GM23248 (cell line): ENCODE measurements at places on chromosomes 2 and 18. TPM values are rescaled to one million over a fixed set of nuclear protein-coding genes. Genes with fewer than 3 reads are reported as not detected.
A peak's percentile ranks its signal among the peaks of the same experiment; 100 is the strongest.

GRCh38 chr18:45521777-45522176, 93.5 kb upstream of the SLC14A2 start:
- H3K27ac ChIP-seq, result peak overlapping the region; percentile 87
- H3K27me3 ChIP-seq, result no peaks in the 10 kb centered on the region
- peaks cover 63% of the 10 kb centered on the region for H3K4me1 ChIP-seq
- peak overlapping the region; percentile 41 for H3K4me3 ChIP-seq
- peak; percentile 94 for DNase-seq

GRCh38 chr2:112989611-112990010, 11.8 kb downstream of the IL36G start:
- H3K27ac ChIP-seq, result no peak overlapping the region
- no peaks in the 10 kb centered on the region for H3K36me3 ChIP-seq
- H3K4me1 ChIP-seq, result no peaks in the 10 kb centered on the region

- H3K4me1 ChIP-seq, result peaks cover 9% of the 10 kb centered on the region
- DNase-seq, result peak; percentile 66
- no peaks in the 10 kb centered on the region for H3K27me3 ChIP-seq
- H3K27ac ChIP-seq, result peak overlapping the region; percentile 17; the same call in 1 of the 2 replicates
- H3K4me3 ChIP-seq, result no peak overlapping the region
- no peaks in the 10 kb centered on the region for H3K36me3 ChIP-seq
These were observed 30.3 kb downstream of the PROC start for GRCh38 chr2:127448526-127448925.

PCGF1 gene
- 15.6 and 24.1 TPM in 2 replicates for total RNA-seq
